ENCODE measurements at places on chromosomes 1 and 21. TPM values are rescaled to one million over a fixed set of nuclear protein-coding genes. Genes with fewer than 3 reads are reported as not detected.

GRCh38 chr1:110133436-110133835 is 16.9 kb upstream of the SLC6A17 start:
- no peak for DNase-seq
- no peaks in the 10 kb centered on the region for H3K4me1 ChIP-seq

- H3K27ac ChIP-seq = peak overlapping the region; percentile 7
- H3K27me3 ChIP-seq = no peaks in the 10 kb centered on the region
- H3K4me3 ChIP-seq = no peak overlapping the region
- H3K4me1 ChIP-seq = peaks cover 25% of the 10 kb centered on the region
- peaks cover 91% of the 10 kb centered on the region for H3K36me3 ChIP-seq
- no peak for DNase-seq
These were observed 8.7 kb downstream of the TENT5B start for GRCh38 chr1:27003745-27004470.

- peaks cover 4% of the 10 kb centered on the region for H3K4me1 ChIP-seq
- H3K27ac ChIP-seq = no peak overlapping the region
- no peaks in the 10 kb centered on the region for H3K36me3 ChIP-seq
- H3K27me3 ChIP-seq = no peaks in the 10 kb centered on the region
- H3K4me3 ChIP-seq = no peak overlapping the region
These were observed 448.1 kb upstream of the B3GALT2 start for GRCh38 chr1:193634470-193634869.

DNA sequence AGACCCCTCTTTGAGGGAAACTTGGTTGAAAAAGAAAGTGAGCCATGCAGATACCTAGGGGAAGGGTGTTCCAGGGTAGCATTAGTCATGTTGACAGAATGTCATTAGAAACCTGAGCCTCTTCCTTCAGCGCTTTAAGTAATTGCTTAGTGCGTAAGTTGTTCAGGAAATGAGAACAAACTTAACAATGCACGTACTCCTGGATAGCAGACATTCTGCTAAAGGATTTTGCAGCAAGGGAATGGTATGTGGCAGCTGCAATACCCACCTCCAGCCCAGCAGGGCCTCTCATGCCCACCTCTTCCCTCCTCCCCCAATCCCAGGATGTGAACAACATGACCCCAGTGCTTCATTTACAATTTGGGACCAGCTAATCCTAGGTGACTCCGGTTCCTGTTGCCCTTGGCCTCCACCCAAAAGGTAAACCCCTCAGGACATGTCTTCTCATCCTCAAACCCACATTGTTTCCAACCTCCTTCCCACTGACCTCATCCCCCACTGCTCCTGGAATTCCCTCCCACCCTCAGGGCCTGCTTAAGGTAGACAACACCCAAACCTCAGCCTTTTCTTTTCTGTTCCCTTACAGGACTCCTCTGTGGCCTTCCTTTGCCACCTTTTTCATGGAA is 98.0 kb upstream of the BCAR3 start:
- H3K4me3 ChIP-seq = peak overlapping the region; percentile 44
- peak; percentile 100 for DNase-seq
- peaks cover 6% of the 10 kb centered on the region for H3K36me3 ChIP-seq
- H3K4me1 ChIP-seq = peaks cover 51% of the 10 kb centered on the region
- no peaks in the 10 kb centered on the region for H3K27me3 ChIP-seq

- H3K27me3 ChIP-seq = no peaks in the 10 kb centered on the region
- DNase-seq = no peak
- no peak overlapping the region for H3K4me3 ChIP-seq
- H3K36me3 ChIP-seq = peaks cover 5% of the 10 kb centered on the region
- no peak overlapping the region for H3K27ac ChIP-seq
These were observed 214.1 kb downstream of the AJAP1 start for GRCh38 chr1:4868521-4868920.

DNA sequence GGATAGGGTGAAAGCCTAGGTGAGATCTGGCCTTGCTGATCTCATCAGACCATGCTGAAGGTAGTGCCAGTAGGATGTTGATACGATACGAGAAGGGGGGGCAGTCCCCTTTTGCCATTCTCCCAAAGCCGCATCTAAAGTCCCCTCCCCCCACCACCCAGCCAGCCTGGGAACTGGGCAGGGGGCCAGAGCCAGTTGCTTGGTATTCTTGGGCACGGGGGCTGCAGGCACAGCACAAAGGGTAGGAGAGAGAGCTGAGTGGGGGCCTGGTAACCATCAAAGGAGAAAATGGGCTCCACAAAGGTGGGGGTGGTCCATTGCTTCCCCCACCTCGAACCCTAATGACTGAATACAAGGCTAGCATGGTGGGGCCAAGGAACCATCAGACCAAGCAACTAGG is 5.4 kb downstream of the PEA15 start:
- no peaks in the 10 kb centered on the region for H3K27me3 ChIP-seq
- H3K4me1 ChIP-seq = peaks cover 25% of the 10 kb centered on the region
- no peak for DNase-seq
- no peak overlapping the region for H3K27ac ChIP-seq
- peaks cover 49% of the 10 kb centered on the region for H3K36me3 ChIP-seq
- H3K4me3 ChIP-seq = no peak overlapping the region

The C1orf87 gene
- total RNA-seq = not detected

The RPTN gene
- total RNA-seq = not detected

All from MCF 10A (cell line).